ENCODE measurements at places on chromosomes 3 and 15.

GRCh38 chr3:178257491-178257890, 278.7 kb upstream of the KCNMB2 start:
- DNase-seq: no peak

GRCh38 chr3:13138833-13139145, 65.6 kb upstream of the IQSEC1 start:
- no peak for DNase-seq

GRCh38 chr3:114542359-114542758, 248.5 kb downstream of the TIGIT start:
- DNase-seq: no peak

GRCh38 chr15:75835990-75836958, 7.0 kb upstream of the UBE2Q2 start:
- DNase-seq: no peak

GRCh38 chr3:127000761-127001160, 17.8 kb downstream of the PLXNA1 start:
- no peak for DNase-seq

DNA sequence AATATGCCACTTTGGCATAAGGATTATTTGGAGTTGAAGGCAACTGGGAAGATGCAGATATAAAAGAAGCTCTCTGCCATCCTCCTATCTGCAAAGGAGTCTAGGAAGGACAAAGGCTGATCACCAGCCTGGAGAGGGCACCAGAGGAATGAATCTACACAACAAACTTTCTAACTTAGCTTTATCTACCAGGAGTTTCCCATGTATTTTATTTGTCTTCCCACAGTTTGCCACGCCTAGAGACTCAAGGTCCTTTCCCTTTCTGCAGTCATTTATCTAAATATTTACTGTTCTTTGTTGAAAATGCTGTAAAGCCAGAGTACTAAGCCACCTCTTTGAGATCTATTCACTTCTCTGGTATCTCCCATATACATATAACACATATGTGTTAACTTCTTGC, 32.2 kb downstream of the GPR176 start:
- no peak for DNase-seq

DNA sequence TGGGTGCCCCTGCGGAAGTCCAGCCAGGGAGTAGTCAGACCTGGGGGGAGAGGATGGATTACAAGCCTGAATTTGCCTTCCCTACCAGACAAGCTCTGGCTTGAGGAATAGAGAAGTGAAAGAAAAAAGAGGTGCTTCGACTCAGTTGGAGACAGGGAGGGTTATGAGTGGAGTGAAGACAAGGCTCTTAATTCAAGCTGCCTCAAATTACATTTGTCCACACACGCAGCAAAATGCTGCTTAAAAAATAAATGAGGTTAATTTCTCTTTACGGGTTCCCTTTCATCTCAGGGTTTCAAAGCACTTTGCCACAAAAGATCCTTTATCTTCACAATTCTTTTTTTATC, 49.0 kb upstream of the SLC4A7 start:
- DNase-seq: no peak

DNA sequence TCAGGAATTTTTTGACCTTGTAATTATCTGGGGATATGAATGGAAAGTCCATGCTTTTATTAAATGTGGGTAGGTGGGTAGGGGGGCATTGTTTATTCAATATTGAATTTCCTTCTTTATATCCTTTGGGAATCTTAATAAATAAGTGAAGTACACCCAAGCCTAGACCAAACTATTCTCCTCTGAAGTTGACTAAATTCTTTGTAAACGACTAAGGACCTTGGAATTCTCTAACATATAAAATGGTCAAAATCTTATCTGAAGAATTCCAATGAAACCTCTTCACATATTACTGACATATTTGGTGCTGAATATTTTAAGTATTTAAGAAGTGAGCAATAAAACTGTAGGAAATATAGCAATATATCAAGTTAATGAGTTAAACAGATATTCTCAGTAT, 1432.1 kb upstream of the GBE1 start:
- DNase-seq: no peak

- no peak for DNase-seq
These were observed 151.9 kb upstream of the ARPP21 start for GRCh38 chr3:35487376-35487775.
